Fibroblast of skin of left biceps (primary cell): ENCODE measurements at places on chromosomes 4 and X.

GRCh38 chr4:124846306-124846705 is 133.8 kb upstream of the ANKRD50 start:
- no peak for DNase-seq

GRCh38 chrX:43514820-43515219 is 141.3 kb upstream of the MAOA start:
- no peak for DNase-seq

GRCh38 chr4:144340931-144341330 is 200.4 kb upstream of the GYPA start:
- DNase-seq, result no peak

GRCh38 chrX:11751261-11751660 is 6.8 kb upstream of the MSL3 start:
- no peak for DNase-seq

GRCh38 chr4:10183462-10183861 is 66.9 kb upstream of the WDR1 start:
- DNase-seq, result no peak

GRCh38 chr4:99811850-99812249 is 4.8 kb upstream of the DAPP1 start:
- no peak for DNase-seq
